ENCODE measurements at places on chromosomes 16 and 17.

DNA sequence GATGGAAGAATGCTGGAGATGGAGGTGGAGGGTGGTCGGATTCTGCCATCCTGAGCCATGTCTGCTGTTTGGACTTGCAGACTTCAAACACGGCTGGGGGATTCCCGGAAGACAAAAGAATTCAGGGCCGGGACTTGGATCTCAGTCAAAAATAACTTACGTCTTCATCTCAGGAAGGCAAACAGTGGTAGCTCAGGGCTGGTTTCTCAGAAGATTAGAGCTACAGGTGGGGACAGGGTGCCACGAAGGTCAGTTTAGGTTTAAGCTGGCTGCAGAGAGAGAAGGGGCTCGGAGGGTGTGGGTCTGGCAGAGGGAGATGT lies 4.3 kb upstream of the RHBDL3 start:
- no peak for DNase-seq

- DNase-seq: no peak
Observed at GRCh38 chr17:5588584-5588983, 4.3 kb upstream of the NLRP1 start.

GRCh38 chr16:13437413-13437795 lies 482.6 kb upstream of the ERCC4 start:
- no peak for DNase-seq

- DNase-seq: peak; percentile 41
Observed at GRCh38 chr17:6755731-6756184, at the start of gene XAF1. XAF1 (plus strand) TSS chr17:6756046; CDS start chr17:6756079, 33 bp downstream.

DNA sequence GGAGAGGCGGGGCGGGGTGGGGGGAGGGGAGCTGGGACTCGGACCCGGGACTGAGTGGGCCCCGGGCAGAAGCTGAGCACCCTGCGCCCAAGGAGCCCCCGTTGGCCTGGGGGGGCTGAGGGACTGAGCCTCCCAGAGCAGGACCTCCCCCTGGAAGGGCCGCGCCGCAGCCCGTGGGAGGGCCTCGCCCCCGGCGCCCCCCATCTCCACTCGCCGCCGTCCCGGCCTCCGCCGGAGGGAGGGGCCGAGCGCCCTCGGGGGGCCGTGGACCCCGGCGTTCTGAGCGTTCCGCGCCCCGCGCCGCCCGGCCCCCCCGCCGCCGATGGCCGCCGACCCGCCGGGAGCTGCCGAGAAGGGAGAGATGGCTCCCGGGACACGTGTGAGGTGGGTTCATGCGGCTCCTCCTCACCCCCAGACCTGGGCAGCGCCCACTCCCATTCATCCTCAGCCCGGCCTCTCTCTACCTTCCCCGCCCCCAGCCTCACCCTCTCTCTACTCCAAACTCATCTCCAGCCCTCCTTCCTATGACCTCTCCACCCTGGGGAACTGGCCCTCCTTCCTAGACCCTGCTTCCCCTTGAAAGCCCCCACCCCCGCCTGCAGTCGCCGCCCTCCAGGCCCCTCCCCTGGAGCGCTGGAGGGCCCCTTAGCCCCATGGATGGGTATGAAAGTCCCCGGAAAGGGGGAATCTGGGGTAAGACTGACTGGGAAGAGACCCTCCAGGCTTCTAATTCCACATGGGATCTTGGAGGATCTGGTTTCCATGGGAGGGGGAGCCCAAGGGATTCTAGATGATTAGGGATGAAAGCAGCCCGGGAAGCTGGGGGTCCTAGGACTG lies 922 bp downstream of the FBXL19 start:
- no peak for DNase-seq

Measured in LHCN-M2 (cell line).